ENCODE measurements at places on chromosomes 1 and 21. TPM values are rescaled to one million over a fixed set of nuclear protein-coding genes. Genes with fewer than 3 reads are reported as not detected.

The TAS1R1 gene
- not detected for total RNA-seq

The INSRR gene
- total RNA-seq = not detected

The CRNN gene
- total RNA-seq = not detected

The DMRTA2 gene
- not detected for total RNA-seq

The PPIAL4G gene
- 0.61 TPM for total RNA-seq

The C2CD4D gene
- total RNA-seq = 1.1 TPM

The LIN28A gene
- 1.1 TPM for total RNA-seq

The BECN2 gene
- not detected for total RNA-seq

The WDR4 gene
- 17.0 TPM for total RNA-seq

The BEND5 gene
- 3.3 TPM for total RNA-seq

The TCHH gene
- total RNA-seq = 0.03 TPM

The GBP6 gene
- not detected for total RNA-seq

The IL6R gene
- 80.8 TPM for total RNA-seq

The KPNA6 gene
- 47.3 TPM for total RNA-seq

The ARMH1 gene
- total RNA-seq = 49.5 TPM

- H3K4me3 ChIP-seq = no peak overlapping the region
- no peaks in the 10 kb centered on the region for H3K27me3 ChIP-seq
- no peak for DNase-seq
- H3K36me3 ChIP-seq = peaks cover 93% of the 10 kb centered on the region
Observed at GRCh38 chr1:110048923-110049601, 14.6 kb downstream of the STRIP1 start.

- H3K36me3 ChIP-seq = no peaks in the 10 kb centered on the region
Observed at GRCh38 chr1:228902781-228903433, 167.6 kb downstream of the RHOU start.

DNA sequence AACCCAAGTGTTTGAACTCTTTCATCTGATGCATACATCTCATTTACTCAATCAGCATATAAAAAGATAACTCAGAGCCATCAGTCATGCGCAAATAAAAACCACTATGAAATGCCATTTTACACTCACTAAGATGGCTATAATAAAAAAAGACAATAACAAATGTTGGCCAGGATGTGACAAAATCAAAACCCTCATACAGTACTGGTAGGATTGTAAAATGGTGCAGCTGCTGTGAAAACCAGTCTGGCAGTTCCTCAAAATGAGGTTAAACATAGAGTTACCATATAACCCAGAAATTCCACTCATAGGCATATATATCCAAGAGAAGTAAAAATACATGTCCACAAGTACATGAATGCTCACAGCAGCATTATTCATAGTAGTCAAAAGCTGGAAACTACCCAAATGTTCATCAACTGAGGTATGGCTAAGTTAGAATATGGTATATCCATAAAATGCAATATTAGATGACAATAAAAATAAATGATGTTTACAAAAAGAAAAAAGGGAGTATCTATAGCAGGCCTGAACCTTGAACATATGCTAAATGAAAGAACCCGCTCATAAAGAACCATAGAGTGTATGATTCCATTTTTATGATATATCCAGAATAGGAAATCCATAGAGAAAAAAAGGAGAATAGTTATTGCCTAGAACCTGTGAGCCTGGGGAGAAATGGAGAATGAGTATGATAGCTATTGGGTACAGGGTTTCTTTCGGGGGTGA, 265.1 kb downstream of the SIPA1L2 start:
- no peaks in the 10 kb centered on the region for H3K36me3 ChIP-seq
- no peaks in the 10 kb centered on the region for H3K27me3 ChIP-seq
- no peak overlapping the region for H3K4me3 ChIP-seq
- DNase-seq = no peak
- H3K27ac ChIP-seq = no peak overlapping the region
- no peaks in the 10 kb centered on the region for H3K4me1 ChIP-seq

DNA sequence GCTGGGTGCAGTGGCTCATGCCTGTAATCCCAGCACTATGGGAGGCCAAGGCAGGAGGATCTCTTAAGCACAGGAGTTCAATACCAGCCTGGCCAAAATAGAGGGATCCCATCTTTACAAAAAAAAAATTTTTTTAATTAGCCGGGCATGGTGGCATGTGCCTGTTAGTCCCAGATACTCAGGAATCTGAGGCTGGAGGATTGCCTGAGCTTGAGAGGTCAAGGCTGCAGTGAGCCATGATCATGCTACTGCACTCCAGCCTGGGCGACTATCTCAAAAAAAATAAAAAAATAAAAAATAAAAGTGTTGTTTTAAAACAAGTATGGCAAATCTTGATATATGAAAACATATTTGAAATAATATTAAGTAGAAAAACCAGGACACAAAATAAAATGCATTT, 44.4 kb upstream of the CACHD1 start:
- no peaks in the 10 kb centered on the region for H3K4me1 ChIP-seq
- H3K4me3 ChIP-seq = no peak overlapping the region
- H3K27ac ChIP-seq = no peak overlapping the region
- H3K36me3 ChIP-seq = no peaks in the 10 kb centered on the region

DNA sequence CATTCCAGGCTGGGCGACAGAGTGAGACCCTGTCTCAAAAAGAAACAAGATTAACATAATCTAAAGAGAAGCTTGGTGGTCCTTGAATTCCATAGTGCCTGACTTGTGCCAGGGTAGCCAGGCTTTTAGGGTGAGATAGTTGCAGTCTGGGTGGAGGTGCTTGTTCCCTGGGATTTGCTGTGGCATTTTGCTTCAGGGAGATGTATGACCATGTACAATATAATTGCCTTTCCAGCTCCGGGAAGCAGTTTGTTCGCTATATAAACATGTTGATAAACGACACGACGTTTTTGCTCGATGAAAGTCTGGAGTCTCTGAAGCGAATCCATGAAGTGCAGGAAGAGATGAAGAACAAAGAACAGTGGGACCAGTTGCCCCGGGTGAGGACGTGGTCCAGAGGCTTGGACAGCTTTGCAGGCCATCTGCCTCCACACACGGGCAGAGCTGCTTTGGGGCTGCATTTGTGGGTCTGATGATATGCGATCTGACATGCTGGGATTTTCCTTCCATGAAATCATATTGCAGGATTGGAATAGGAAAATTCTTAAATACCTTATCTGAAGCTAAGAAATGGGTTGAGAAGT, 49.4 kb upstream of the KIF1B start:
- peaks cover 14% of the 10 kb centered on the region for H3K36me3 ChIP-seq
- no peaks in the 10 kb centered on the region for H3K4me1 ChIP-seq
- no peaks in the 10 kb centered on the region for H3K27me3 ChIP-seq
- H3K4me3 ChIP-seq = no peak overlapping the region
- no peak for DNase-seq

GRCh38 chr1:203871114-203871880, 9.9 kb downstream of the SNRPE start:
- DNase-seq = no peak
- no peaks in the 10 kb centered on the region for H3K27me3 ChIP-seq
- H3K27ac ChIP-seq = no peak overlapping the region
- no peak overlapping the region for H3K4me3 ChIP-seq
- H3K4me1 ChIP-seq = no peaks in the 10 kb centered on the region

DNA sequence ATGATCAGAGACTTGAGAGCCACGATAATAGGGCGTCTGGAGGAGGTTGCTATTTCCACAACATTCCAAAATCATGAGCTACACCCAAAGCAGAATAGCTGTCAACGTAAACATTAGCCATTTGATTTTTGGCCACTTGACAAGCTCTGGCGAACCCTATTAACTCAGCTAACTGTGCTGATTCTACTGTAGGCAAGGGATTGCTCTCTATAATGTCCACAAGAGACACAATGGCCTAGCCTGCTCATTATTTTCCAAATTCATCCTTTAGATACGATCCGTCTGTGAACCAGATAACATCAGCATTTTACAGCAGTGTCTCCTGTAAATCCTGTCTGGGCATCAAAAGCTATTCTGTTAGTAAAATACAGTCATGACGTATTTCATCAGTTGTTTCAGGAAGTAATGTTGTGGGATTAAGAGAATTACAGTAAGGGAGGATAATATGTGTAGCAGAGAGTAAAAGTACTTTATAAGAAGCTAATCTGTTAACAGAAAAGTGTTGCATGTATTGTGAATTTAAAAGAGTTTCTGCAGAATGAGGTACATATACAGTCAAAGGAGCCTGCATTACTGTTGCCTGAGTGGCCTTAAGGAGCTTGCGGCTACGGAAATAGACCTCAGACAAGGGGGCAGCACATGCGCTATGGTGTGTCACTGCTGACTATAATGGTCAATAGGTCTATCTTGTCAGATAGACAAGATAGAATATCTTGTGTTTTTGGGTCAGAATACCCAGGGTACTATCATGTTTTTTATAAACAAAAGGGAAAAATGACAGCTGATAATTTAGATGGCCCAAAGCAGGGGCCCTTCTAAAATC, 44.9 kb upstream of the TINAGL1 start:
- no peaks in the 10 kb centered on the region for H3K36me3 ChIP-seq
- no peak overlapping the region for H3K4me3 ChIP-seq
- H3K27me3 ChIP-seq = no peaks in the 10 kb centered on the region
- no peak overlapping the region for H3K27ac ChIP-seq

DNA sequence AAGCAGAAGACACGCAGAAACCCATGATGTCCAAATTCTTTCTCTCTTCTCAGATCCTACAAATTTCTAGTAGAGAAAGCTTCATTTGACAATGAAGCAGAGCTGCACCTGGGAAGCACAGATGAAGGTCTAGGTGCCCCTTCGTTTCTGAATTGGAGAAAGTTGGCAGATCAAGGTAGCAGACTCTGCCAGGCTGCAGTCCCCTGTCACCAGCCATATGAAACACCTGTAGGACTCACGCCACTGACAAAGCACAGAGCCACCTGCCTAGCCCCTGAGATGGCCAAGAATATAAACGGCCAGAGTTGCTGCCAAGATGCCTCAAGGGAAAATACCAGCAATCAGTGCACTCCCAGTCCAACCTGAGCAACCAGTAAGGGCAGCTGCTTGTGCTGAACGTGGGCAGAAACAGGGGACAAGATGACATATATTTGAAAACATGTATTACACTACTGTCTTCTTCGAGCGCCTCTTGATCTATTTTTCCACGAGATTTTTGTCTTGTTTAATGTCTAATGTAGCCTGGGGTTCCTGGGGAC, 20.6 kb upstream of the PLEKHA6 start:
- H3K27me3 ChIP-seq = peaks cover 33% of the 10 kb centered on the region
- DNase-seq = no peak
- no peak overlapping the region for H3K27ac ChIP-seq

- no peaks in the 10 kb centered on the region for H3K4me1 ChIP-seq
- no peak overlapping the region for H3K4me3 ChIP-seq
- no peak for DNase-seq
- H3K36me3 ChIP-seq = peaks cover 7% of the 10 kb centered on the region
- no peak overlapping the region for H3K27ac ChIP-seq
- no peaks in the 10 kb centered on the region for H3K27me3 ChIP-seq
Observed at GRCh38 chr1:228265167-228265566, 57.3 kb downstream of the OBSCN start.

DNA sequence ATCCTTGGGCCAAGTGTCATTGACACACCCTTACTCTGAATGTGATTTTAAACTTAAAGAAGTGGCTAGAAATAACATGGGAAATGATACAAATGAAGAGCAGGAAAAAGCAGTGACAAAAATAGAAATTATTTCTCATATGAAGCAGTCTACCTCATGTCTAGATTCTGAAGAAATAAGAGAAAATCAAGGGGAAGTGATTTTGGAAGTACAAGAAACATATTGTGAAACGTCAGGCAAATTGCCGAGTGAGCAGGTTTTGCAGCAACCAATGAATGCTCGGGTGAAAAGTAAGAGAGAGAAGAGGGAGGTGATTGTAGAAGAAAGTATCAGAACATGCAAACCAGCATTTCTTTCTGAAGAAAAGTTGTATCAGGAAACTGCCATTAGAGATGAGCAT, 130.7 kb downstream of the MACF1 start:
- H3K27ac ChIP-seq = no peak overlapping the region
- H3K36me3 ChIP-seq = peaks cover 3% of the 10 kb centered on the region
- H3K4me1 ChIP-seq = no peaks in the 10 kb centered on the region
- no peak overlapping the region for H3K4me3 ChIP-seq

GRCh38 chr1:57024855-57025254, 59.0 kb upstream of the C8B start:
- H3K36me3 ChIP-seq = no peaks in the 10 kb centered on the region
- H3K4me3 ChIP-seq = no peak overlapping the region
- DNase-seq = no peak
- H3K27ac ChIP-seq = no peak overlapping the region
- no peaks in the 10 kb centered on the region for H3K4me1 ChIP-seq

DNA sequence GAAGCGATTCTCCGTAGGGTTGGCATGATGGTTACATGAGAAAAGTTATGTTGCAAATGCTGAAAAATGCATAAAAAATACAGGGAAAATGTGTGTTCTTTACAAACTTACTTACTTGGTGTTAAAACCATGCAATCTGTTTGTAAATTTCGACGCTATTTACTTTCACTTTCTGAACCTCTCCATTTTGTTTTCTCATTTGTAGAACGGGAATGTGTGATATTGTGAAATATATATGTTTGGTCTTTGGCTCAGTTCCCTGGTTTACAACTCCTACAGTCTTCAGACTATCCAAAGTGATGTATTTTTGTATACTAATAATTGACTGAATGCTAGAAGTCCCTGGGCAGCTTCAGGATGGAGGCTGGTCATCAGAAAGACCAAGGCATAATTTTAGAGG, 982.3 kb downstream of the ADGRL2 start:
- no peak overlapping the region for H3K27ac ChIP-seq
- H3K4me3 ChIP-seq = no peak overlapping the region
- H3K27me3 ChIP-seq = no peaks in the 10 kb centered on the region
- no peak for DNase-seq

DNA sequence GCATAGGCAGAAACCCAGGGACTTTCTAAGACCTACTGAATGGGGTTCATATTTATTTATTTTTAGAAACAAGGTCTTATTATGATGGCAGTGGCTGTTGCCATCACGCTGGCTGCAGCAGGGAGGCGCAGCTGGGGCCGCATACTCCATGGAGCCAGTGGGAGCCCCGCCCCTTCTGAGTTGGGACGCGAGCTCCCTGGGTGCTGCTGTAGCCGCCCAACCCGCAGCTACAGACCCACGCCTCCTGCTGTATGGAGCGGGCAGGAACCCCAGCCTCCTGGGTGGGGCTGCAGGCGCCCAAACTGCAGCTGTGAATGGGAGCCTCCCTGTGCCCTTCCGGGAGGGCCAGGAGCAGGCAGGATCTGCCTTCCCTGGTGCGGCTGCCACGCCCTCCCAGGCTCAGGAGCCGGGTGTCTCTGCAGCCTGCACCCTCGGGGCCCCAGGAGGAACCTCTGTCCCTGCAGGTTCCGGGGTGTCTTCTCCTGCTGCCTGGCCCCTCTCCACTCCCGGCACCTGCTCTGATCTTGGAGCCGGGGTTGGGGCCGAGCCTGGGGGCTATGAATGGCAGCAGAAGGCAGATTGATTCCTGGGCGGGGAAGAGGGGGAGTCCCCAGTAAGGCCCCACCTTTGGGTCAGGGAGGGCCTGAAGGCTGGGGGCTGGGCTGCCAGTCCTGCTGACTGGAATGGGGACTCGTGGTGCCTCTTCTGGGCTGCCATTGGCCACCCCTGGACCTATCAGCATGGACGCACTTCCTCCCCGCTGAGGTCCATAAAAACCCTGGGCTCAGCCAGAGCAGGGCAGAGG, 66.5 kb upstream of the LRRN2 start:
- H3K27ac ChIP-seq = no peak overlapping the region
- H3K4me1 ChIP-seq = no peaks in the 10 kb centered on the region
- H3K4me3 ChIP-seq = no peak overlapping the region
- no peaks in the 10 kb centered on the region for H3K36me3 ChIP-seq
- H3K27me3 ChIP-seq = peaks cover 9% of the 10 kb centered on the region

- H3K36me3 ChIP-seq = no peaks in the 10 kb centered on the region
- H3K4me1 ChIP-seq = no peaks in the 10 kb centered on the region
Observed at GRCh38 chr1:7199077-7199779, 414.0 kb downstream of the CAMTA1 start.

- no peaks in the 10 kb centered on the region for H3K4me1 ChIP-seq
- DNase-seq = no peak
- H3K4me3 ChIP-seq = no peak overlapping the region
- H3K36me3 ChIP-seq = no peaks in the 10 kb centered on the region
- no peak overlapping the region for H3K27ac ChIP-seq
Observed at GRCh38 chr1:168148916-168149315, 12.2 kb upstream of the GPR161 start.

All from T-cell (primary cell).